Activated CD4-positive, alpha-beta memory T cell treated with anti-CD3 and anti-CD28 coated beads for 36 hours (primary cell): ENCODE measurements at places on chromosomes 3 and 15. TPM values are rescaled to one million over a fixed set of nuclear protein-coding genes. Genes with fewer than 3 reads are reported as not detected.

DNA sequence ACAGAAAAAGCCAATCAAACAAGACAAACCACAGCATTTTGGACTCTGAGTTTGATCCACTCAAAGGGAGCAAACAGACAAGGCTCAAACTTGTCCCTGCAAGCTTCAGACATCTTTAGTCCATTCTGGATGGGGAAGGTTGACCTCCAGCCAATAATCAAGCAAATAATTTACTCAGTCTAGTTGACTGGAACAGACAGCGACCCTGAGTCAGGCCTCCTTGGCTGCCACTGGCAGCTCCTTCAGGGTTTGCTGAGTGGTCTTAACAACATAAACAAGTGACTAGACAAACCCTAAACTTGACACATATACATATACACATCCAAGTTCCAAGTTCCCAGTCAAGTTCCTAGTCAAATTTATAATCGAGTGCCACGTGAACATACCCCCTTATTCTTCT lies 313.9 kb downstream of the POLQ start:
- DNase-seq = no peak
- no peak overlapping the region for H3K4me3 ChIP-seq
- no peak overlapping the region for H3K27ac ChIP-seq
- H3K36me3 ChIP-seq = no peaks in the 10 kb centered on the region
- no peaks in the 10 kb centered on the region for H3K4me1 ChIP-seq
- H3K27me3 ChIP-seq = no peaks in the 10 kb centered on the region

GRCh38 chr3:181629029-181629428 lies 82.7 kb upstream of the SOX2 start:
- H3K4me1 ChIP-seq = no peaks in the 10 kb centered on the region
- no peaks in the 10 kb centered on the region for H3K36me3 ChIP-seq
- no peaks in the 10 kb centered on the region for H3K27me3 ChIP-seq
- DNase-seq = no peak
- no peak overlapping the region for H3K4me3 ChIP-seq
- H3K27ac ChIP-seq = no peak overlapping the region

CCDC39 gene
- not detected for total RNA-seq

GRCh38 chr3:54861248-54862067 lies 66.4 kb downstream of the LRTM1 start:
- no peaks in the 10 kb centered on the region for H3K36me3 ChIP-seq
- no peak overlapping the region for H3K27ac ChIP-seq
- H3K4me3 ChIP-seq = no peak overlapping the region
- no peak for DNase-seq
- H3K4me1 ChIP-seq = no peaks in the 10 kb centered on the region

ZPLD1 gene
- not detected for total RNA-seq

DNA sequence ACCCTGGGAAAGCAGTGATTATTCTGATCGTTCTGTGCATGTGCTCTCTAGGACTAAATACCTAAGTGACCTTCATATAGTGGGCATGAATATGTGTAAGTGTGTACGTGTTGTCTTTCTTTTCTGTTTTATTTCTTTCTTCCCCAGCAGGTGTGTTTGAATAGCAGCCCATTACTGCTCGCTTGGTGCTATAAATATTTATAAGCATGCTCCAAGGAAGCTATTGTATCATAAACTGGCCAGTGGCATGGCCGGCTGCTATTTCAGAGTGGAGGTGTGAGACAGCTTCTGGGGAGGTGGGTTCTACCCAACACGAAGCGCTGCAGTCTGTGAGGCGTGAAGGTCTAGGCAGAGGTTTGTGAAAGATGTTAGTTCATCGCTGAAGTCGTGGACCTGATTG lies 641.8 kb downstream of the NTRK3 start:
- peaks cover 5% of the 10 kb centered on the region for H3K4me1 ChIP-seq
- no peak overlapping the region for H3K27ac ChIP-seq
- DNase-seq = no peak
- H3K27me3 ChIP-seq = no peaks in the 10 kb centered on the region

- H3K4me3 ChIP-seq = no peak overlapping the region
- peaks cover 2% of the 10 kb centered on the region for H3K27me3 ChIP-seq
These were observed 110.6 kb upstream of the DCBLD2 start for GRCh38 chr3:99012051-99012450.
